ENCODE measurements at places on chromosomes 3 and 15.

- no peaks in the 10 kb centered on the region for H3K36me3 ChIP-seq
- no peaks in the 10 kb centered on the region for H3K4me1 ChIP-seq
- H3K27me3 ChIP-seq, result peaks cover 8% of the 10 kb centered on the region
- H3K4me3 ChIP-seq, result no peak overlapping the region
These were observed 40.4 kb upstream of the SLC41A3 start for GRCh38 chr3:126124148-126124868.

GRCh38 chr3:55329849-55330248, 157.3 kb downstream of the WNT5A start:
- H3K4me1 ChIP-seq, result no peaks in the 10 kb centered on the region
- no peaks in the 10 kb centered on the region for H3K36me3 ChIP-seq
- no peak overlapping the region for H3K4me3 ChIP-seq
- no peaks in the 10 kb centered on the region for H3K27me3 ChIP-seq
- DNase-seq, result no peak
- no peak overlapping the region for H3K27ac ChIP-seq

DNA sequence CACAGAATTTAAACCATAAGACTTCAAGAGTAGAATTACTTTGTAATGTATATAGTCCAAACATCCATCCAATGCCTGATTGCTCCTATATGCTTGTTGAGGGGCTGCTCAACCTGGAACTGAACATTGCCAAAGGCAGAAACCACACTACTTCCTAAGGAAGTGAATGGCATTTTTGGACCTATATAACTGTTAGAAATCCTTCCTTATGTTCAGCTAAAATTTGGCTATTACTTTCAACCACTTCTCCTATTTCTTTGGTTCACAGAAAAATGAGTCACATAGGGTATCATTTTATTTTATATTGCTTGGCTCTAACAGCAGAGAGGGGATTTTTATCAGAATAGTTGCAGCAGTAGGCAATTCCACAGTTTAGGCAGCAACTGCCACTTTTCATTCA, 342.1 kb downstream of the SLC9A9 start:
- H3K27ac ChIP-seq, result no peak overlapping the region
- H3K4me1 ChIP-seq, result no peaks in the 10 kb centered on the region
- H3K27me3 ChIP-seq, result peaks cover 4% of the 10 kb centered on the region
- DNase-seq, result no peak
- H3K4me3 ChIP-seq, result no peak overlapping the region
- no peaks in the 10 kb centered on the region for H3K36me3 ChIP-seq

DNA sequence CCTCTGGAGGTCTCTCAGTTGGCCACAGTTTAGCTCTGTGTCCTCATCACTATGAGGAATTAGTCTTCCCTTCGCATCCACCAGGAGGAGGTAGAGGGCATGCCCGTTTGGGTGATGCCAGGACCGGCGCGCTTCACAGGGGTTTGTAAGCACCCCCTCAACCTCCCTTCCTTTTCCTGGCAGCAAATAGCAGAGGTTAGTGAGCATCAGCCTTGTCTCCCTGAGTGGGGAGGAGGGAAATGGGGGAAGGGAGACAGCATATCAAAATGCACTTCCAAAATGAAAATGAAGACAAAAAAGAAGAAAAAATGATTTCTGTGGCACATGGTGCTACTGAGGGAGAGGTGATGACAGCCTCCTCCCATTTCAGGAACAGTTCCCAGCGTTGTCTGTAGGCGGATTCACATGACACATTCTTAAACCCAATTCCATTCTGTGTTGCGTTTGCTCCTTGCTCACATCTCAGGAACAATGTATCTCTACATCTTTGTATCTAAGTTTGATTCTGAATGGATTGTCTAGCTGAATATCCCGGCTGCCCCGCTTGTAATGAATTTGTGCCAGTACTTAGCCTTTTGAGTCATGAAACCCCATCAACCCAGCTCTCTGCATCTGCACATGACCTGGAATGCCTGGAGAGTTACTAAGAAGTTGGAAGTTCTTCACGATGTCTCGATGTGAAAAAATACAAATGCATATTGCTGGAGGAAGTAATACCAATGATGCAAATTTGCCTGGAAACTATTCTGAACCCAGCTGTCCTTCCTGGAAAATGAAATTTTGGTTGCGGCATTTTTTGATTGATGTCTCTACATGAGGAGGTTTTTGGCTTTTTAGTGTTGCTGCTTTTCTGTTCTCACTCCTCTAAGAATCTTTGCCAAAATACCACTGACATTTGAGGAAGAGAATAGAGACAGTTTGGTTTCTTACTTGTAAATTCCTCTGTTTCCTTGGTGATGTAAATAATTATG, 45.2 kb downstream of the TYRO3 start:
- H3K36me3 ChIP-seq, result no peaks in the 10 kb centered on the region
- H3K27me3 ChIP-seq, result no peaks in the 10 kb centered on the region
- H3K27ac ChIP-seq, result no peak overlapping the region
- H3K4me3 ChIP-seq, result no peak overlapping the region
- DNase-seq, result peak; percentile 69

GRCh38 chr15:63449731-63450130, 54.7 kb upstream of the USP3 start:
- peaks cover 28% of the 10 kb centered on the region for H3K4me1 ChIP-seq
- H3K27ac ChIP-seq, result no peak overlapping the region
- H3K27me3 ChIP-seq, result peaks cover 3% of the 10 kb centered on the region
- DNase-seq, result no peak
- H3K4me3 ChIP-seq, result no peak overlapping the region

- peaks cover 11% of the 10 kb centered on the region for H3K4me1 ChIP-seq
- no peaks in the 10 kb centered on the region for H3K36me3 ChIP-seq
- DNase-seq, result no peak
- H3K4me3 ChIP-seq, result no peak overlapping the region
These were observed 143.2 kb upstream of the TLE3 start for GRCh38 chr15:70240820-70241430.

GRCh38 chr15:74444106-74445062, 10.6 kb upstream of the SEMA7A start:
- H3K27ac ChIP-seq, result peak overlapping the region; percentile 82
- peaks cover 5% of the 10 kb centered on the region for H3K27me3 ChIP-seq
- peaks cover 28% of the 10 kb centered on the region for H3K36me3 ChIP-seq

- peaks cover 3% of the 10 kb centered on the region for H3K4me1 ChIP-seq
- peaks cover 1% of the 10 kb centered on the region for H3K27me3 ChIP-seq
- no peak overlapping the region for H3K4me3 ChIP-seq
- no peak overlapping the region for H3K27ac ChIP-seq
- peak; percentile 15 for DNase-seq
These were observed 217.0 kb downstream of the PDCD6IP start for GRCh38 chr3:34015204-34016142.

- no peaks in the 10 kb centered on the region for H3K27me3 ChIP-seq
- peak overlapping the region; percentile 87 for H3K4me3 ChIP-seq
- H3K36me3 ChIP-seq, result no peaks in the 10 kb centered on the region
- H3K27ac ChIP-seq, result peak overlapping the region; percentile 95
These were observed 420.6 kb downstream of the MECOM start for GRCh38 chr3:169242708-169243513.

- no peak for DNase-seq
- peaks cover 5% of the 10 kb centered on the region for H3K4me1 ChIP-seq
- H3K27ac ChIP-seq, result no peak overlapping the region
- H3K4me3 ChIP-seq, result no peak overlapping the region
- no peaks in the 10 kb centered on the region for H3K36me3 ChIP-seq
These were observed 30.3 kb upstream of the CCDC50 start for GRCh38 chr3:191298846-191299245.

GRCh38 chr15:91947683-91948608, 94.4 kb downstream of the SLCO3A1 start:
- H3K27me3 ChIP-seq, result peaks cover 10% of the 10 kb centered on the region
- H3K27ac ChIP-seq, result peak overlapping the region; percentile 53
- peaks cover 58% of the 10 kb centered on the region for H3K4me1 ChIP-seq
- H3K36me3 ChIP-seq, result peaks cover 6% of the 10 kb centered on the region
- no peak overlapping the region for H3K4me3 ChIP-seq
- no peak for DNase-seq

Measured in endothelial cell (in vitro differentiated cells).